Pulmonary artery endothelial cell (primary cell): ENCODE measurements at places on chromosomes 1 and 21. TPM values are rescaled to one million over a fixed set of nuclear protein-coding genes. Genes with fewer than 3 reads are reported as not detected.

- DNase-seq = no peak
Observed at GRCh38 chr1:42135426-42135825, 17.8 kb upstream of the GUCA2B start.

- DNase-seq = no peak
Observed at GRCh38 chr21:22409571-22409970, 1411.4 kb downstream of the NCAM2 start.

The DEDD gene
- total RNA-seq = 38.8 and 56.2 TPM in 2 replicates

The ORC1 gene
- total RNA-seq = 8.6 and 12.8 TPM in 2 replicates

DNA sequence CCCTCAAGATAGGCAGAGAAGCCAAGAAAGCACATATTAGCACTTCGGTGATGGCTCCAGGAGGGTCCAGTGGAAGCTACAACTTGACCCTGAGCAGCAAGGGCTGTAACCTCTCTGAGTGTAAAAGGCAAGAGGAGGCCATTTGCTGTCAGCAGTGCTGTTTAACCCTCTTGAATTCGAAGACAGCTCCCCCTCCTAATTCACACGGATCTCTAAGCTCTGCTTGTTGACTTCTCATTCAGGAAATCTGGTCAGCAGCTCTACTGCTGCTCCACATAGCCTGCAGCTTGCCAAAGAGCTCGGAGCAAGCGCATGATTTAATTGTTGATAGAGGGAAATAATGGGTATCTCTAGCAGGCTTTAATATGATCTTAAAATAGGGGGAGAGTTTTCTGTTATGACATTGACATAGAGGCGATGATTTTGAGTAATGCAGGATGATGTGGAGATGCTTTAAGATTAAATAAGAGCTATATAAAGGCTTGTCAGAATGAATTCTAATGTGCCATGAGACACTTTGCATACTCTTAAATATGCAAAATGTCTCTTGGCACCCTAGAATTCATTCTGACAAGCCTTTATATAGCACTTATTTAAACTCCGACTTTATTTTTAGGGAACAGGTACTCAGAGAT lies 79.4 kb upstream of the USH2A start:
- DNase-seq = no peak

The REN gene
- total RNA-seq = not detected in 2 replicates

DNA sequence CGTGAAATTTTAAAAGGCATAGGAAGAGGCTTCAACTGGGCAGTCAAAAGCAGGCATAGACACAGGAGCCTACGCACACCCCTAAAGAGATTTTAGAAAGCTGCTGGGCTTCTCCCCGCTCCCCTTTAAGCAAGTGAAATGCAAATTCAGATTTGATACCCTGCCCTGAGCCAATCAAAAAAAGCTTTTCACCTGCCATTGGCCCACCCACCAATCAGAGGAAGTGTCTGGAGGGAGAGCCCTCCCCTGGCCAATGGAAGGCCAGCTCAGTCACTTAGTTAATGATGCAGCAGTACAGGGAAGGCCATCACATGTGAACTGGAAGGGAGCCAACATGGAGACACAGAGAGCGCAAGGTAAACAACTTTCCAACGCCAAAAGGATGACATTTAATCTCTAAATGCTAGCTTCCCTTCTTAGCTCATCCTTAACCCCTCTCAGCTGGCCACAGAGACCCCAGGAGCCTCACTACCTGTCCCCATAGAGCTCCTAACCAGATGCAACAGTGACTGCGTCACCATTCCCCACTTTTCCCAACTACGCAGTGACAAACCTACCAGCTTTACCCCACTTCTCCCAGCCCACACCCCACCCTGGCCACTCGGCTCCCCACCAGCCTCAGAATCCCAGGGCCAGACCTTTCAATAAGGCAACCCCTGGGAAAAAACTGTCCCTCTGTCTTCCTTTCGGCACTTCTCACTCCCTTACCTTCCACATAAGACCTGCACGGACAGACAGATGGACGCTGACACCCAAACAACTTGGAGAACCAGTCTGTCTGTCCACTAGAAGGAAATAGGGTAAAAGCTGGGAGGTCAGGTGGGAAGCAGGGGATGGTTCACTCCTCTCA lies 71.0 kb downstream of the CD46 start:
- peak; percentile 66 for DNase-seq

GRCh38 chr1:83958704-83959103 lies 40.2 kb downstream of the TTLL7 start:
- DNase-seq = no peak

The SPRR5 gene
- total RNA-seq = not detected in 2 replicates

The TAS1R1 gene
- 0.07 TPM in 1 of 2 replicates, not detected in the other for total RNA-seq

The FBXO2 gene
- 1.1 TPM in 2 replicates for total RNA-seq

The ABCG1 gene
- total RNA-seq = 19.5 and 37.8 TPM in 2 replicates

The CCDC30 gene
- total RNA-seq = 0.53 and 0.60 TPM in 2 replicates

The C8A gene
- not detected in 2 replicates for total RNA-seq

The SYTL1 gene
- under 0.01 and 0.78 TPM in 2 replicates for total RNA-seq

DNA sequence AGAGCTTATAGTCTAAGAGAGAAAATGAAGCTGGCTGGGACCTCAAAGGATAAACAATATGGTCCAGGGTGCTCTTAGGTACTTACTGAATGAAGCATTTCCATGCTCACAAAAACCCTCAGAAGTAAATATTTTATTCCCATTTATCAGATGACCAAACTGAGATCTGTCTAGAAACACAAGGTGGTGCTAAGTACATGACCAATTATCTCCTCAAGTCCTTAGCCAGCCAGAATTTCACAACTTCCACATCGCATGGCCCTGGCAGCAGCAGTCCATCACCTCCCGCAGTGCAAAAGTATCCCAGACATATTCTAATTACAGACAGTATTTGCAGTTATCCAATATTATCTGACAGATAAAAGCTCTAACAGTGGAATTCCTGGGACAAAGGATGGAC lies 321.7 kb upstream of the PROX1 start:
- no peak for DNase-seq
